ENCODE measurements at places on chromosomes 6 and 20.

GRCh38 chr6:170344631-170345576 lies 38.3 kb downstream of the FAM120B start:
- DNase-seq: no peak

- no peak for DNase-seq
Observed at GRCh38 chr6:122621638-122622037, 11.4 kb downstream of the PKIB start.

GRCh38 chr6:16524380-16524707 lies 236.9 kb downstream of the ATXN1 start:
- no peak for DNase-seq

- DNase-seq: no peak
Observed at GRCh38 chr6:140062043-140063020, 687.9 kb upstream of the CITED2 start.

- DNase-seq: no peak
Observed at GRCh38 chr20:46801003-46801702, 91.7 kb downstream of the SLC2A10 start.

DNA sequence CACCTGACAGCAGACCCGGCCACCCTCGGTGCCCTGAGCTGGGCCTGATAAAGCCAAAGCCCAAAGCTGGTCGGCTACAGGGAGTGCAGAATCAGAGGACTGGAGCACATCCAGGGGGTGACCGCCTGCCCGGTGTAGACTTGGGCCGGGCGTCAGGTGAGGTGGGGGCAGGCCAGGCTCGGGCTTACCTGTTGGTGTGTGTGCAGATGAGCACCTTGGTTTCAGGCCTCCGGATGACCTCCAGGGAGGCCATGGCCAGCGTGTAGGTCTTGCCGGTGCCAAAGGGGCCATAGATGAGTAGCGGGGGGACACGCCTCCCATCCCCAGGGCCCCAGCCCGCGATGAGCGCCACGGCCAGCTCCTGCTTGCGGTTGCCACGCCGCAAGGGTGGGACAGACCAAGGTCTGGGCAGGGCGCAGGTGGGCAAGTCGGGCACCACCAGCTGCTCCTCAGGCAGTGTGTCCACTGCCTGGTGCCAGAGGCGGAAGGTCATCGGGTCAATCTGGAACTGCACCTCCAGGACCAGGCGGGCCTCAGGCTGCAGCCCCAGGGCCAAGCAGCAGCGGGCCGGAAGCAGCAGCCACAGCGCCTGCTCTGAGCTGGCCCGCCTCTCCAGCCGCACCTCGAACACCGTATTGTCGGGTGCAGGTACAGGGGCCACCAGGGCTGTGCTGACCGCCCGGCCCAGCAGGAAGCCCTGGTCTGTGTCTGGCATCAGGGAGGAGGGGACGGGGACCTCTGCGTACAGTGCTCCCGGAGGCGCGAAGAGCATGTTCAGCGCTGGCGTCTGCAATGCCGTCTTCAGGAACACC lies 5.7 kb downstream of the HELZ2 start:
- DNase-seq: no peak

DNA sequence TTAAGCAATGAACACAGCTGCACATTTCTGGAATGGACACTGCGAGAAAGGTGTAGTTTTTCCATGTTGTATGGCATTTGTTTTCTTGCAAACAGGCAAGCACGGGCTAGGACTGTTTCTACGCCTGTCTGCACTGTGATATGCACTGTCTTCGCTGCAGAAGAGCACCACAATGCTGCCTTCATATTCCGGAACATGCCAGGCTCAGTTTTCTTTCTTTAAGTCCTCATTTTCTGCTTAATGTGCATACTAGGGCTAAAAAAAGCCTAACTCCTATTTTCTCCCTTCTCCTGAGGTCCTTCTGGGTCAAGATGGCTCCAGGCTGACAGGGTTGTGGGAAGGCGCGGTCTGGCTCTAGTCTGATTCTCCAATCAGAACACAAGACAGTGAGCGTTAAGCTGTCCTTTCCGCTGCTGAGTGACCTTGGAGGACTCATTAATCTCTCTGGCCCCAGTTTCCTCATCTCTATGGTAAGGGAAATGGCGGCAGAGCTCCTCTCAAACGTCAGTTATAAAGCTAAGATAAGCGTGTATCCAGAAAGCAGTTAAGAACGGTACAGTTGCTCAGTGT lies 379.9 kb downstream of the C6orf118 start:
- no peak for DNase-seq

- DNase-seq: no peak
Observed at GRCh38 chr6:1801401-1801800, 191.7 kb downstream of the FOXC1 start.

GRCh38 chr6:2870046-2870636 lies 28.5 kb upstream of the SERPINB1 start:
- DNase-seq: no peak

DNA sequence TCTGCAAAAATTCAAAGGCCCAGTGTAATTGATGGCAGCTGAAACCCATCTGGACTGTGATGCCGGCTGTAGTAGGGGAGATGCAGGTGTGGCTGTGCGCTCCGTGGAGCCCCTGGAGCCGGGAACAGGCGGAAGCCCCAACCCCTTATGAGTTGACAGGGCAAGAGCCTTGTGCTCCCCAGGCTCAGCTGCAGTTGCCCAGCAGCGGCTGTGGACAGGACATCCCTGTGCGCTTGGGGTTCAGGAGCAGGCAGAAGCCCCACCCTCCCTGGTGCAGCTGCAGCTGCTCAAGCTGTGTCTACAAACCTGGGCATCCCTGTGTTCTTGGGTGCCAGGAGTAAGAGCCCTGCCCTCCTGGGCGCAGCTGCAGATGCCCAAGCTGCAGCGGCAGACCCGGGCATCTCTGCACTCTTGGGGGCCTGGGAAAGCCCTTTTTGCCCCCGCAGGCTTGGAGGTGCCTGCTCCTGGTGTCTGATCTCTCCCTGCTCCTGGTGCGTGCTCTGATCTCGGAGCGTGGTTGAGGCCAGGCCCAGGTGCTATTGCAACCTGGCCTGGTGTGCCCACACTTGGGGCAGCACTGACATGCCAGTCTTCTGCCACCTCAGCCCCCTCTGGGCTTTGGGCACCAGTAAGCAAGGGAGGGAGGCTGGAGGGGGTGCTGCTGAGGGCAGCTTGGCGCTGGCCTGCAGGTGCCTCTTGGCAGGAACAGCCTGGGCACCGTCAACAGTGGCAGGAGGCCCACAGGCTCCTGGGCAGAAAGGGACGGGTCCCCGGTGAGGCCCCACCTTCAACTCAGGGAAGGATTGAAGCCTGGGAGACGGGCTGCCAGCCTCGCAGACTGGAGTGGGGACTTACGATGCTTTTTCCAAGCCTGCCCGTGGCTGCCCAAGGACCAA lies 30.3 kb downstream of the OR2J2 start:
- no peak for DNase-seq

DNA sequence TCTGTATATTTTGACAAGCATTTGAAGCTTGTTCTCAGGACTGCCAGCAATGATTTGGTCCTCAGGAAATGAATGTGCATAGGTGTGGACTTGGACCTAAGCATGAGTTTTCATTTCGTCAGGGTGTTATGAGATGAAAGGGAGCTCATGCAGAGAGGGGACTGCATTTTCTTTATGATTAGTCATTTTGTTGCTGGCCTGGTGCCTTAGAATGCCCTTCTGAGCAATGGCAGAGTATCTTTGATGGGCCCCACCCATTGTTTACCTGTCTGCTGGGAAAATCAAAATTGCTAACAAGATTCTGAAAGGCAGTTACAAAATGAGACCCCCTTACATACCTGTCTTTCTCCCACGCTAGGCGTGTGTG lies 51.5 kb upstream of the MTHFD1L start:
- no peak for DNase-seq

DNA sequence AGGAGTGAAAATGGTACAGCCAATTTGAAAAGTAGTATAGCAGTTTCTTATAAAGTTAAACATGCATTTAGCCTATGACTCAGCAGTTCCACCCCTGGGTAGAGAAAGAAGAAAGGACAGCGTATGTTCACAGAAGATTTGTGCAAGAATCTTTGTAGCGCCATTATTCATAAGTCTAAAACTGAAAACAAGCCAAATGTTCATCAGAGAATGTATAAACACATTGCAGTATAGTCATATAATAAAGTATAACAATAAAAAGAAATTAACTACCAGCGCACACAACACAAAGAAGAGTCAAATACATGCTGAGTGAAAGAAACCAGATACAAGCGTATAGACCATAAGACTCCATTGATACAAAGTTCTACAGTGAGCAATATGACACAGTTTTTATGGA lies 294.0 kb downstream of the SAMD5 start:
- no peak for DNase-seq

DNA sequence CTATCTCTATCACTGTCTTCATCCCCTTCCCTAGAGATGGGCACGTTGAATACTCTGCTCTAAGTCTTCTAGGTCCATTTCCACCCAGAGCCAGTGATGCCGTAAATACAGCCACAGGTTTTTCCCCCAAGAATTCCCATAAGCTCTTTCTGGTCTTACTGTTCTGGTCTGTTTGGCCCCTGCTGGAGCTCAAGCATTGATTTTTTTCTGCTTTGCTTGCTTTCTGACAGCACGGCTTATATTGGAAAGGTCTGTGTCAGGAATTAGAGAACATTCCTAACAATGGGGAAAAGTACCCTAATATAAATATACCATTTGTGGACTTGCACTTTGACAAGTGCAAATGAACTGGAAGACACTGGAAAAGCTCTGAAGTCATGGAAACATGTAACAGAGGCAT lies 302.6 kb downstream of the TSHZ2 start:
- DNase-seq: no peak

DNA sequence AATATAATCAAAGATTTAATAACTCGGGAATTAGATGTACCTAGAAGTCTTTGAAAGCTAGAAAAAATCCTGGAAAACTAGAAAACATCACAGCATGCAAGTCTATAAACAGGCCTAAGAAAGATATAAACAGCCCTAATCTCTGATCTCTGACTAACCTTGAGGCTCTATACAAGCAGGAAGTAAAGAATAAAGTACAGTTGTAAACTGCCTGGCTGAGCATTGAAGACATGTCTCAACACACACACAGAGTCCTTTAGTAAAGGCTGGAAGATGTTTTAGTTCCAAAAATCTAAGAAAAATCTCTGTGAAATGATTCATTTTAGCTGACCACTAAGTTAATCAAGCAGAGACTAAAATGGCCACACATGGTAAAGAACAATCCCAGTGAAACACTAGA lies 774.5 kb downstream of the EYS start:
- no peak for DNase-seq

DNA sequence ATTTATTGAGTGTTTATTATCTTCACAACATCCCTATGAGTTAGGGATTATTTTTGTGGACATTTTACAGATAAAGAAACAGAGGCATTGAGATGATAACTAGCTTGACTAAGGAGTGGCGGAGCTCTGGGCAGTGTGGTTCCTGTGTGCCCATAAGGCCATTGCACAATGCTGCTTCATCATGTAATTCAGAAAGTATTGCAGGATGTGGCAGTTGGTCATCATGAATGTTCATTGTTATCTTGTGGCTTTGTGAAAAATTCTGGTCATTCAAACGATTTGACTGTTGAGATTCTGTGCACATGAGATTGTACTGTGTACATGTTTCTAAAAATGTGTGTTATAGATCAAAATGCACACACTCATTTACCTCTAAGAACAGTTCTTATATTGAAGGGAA lies 150.8 kb downstream of the ESR1 start:
- DNase-seq: no peak

DNA sequence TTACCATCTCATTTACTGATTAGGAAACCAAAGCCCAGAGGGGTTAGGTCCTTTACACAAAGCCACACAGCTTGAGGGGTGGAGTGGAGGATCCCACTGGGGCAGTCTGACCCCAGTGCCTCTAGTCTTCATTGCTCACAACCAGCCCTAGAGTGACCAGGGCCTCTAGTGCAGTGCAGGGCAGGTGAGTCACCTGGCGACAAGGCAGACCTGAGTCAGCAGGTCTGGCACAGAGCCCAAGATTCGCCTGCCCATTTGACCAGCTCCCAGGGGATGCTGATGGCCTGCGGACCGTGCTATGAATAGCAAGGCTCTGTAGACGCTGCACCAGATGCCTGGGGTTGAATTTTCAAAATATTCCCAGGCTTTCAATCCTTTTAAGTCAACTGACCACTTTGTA lies 29.9 kb downstream of the CDH26 start:
- no peak for DNase-seq

DNA sequence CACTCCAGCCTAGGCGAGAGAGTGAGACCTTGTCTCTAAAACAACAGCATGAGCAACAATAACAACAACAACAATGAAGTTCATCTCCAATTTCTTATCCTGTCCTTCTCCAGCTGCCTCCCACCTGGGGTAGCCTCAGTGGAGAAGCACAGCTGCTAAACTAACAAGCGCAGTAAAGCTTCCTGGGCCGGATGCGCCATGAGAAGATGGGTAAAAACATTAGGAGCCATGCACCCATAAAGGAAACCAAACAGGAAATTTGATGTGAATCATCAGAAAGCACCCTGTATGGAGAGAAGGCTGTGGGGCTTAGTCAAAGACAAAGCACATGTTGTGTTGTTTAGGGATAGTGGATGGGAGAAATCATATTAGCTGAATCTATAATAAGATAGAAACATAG lies 61.1 kb upstream of the CCN6 start:
- DNase-seq: no peak

GRCh38 chr20:12291386-12291785 lies 373.7 kb downstream of the BTBD3 start:
- no peak for DNase-seq

DNA sequence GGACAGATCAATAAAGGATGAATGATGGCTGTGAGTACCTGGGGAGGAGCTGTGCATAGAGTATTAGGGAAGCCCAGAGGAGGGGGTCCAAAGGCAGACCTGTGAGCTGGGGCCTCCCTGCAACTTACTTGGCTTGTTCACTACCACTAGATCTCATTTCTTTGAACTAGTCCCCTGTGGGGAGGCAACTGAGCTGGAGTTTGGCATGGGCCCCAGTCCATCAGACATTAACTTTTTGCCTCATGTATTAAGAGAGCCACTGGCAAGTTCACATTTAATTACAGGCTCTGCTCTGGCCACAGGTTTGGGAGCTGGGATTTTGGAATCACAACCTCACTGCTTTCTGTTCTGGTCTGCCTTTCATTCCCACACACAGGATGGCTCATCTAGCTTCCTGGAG lies 254.1 kb downstream of the PRL start:
- no peak for DNase-seq

GRCh38 chr6:51266604-51267003 lies 447.9 kb downstream of the TFAP2B start:
- DNase-seq: no peak

DNA sequence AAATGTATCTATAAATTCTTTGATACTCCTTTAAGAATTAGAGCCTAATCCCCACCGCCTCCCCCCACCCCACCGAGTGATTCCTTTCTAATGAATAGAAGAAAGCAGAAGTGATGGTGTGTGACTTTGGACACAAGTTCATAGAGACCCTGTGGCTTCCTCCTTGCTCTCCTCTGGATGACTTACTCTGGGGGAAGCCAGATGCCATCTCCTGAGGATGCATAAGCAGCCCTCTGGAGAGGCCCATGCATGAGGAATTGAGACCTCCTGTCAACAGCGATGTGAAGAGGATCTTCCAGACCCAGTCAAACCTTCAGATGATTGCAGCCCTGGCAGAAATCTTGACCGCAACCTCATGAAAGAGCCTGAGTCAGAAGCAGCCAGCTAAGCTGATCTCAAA lies 21.1 kb downstream of the AHCY start:
- DNase-seq: no peak
